Eye (tissue), 1 donor: ENCODE measurements at places on chromosomes 13 and 19.

DNA sequence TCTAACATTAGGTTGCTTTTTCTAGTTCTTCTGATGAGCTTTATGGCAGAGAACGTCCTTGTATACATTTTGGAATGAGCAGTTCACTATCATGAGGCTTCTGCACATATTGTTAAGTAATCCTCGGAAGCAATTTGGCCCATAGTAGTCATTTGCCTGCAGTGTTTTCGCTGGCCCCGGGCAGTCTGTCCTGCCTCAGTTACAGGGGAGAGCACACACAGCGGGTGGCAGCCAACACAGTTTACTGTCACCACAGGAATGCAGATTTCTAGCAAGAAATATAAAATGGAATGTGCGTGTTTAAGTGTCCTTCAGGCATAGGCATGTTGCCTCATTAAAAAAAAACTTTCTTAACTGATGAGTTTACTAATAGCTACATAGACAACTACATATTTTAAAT, 71.5 kb upstream of the GJB6 start:
- no peak for DNase-seq

DNA sequence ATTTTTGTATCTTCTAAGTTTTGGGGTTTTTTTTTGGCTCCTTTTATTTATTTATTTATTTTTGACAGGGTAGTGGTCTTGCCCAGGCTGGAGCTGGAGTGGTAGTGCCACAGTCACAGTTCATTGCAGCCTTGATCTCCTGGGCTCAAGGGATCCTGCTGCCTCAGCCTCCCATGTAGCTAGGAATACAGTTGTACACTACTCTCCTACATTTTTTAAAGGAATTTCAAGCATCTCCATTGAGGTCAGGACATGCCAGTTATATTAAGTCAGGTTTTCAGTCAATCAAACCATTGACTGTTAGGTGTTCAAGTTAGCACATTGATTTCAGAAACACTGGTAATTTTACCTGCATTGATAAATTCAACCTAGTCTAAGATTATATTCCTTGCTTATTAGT, 480.5 kb upstream of the SPRY2 start:
- DNase-seq: no peak

DNA sequence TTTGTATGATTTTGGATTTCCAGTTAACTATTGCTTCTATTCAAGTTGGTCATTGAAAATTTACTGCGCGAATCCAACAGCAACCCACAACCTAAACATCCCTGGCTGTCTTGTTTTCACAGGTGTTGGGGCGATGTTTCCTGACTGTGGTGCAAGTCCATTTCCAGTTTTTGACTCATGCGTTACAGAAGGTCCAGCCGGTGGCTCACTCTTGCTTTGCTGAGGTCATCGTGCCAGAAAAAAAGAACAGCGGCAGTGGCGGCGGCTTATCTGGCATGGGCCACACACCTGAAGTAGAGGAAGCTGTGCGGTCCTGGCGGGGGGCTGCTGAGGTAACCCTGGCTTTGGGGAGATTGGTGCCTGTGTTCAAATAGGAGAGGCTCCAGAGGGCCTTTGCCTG, 45.2 kb upstream of the GPI start:
- DNase-seq: no peak

GRCh38 chr13:34046457-34046856, 228.5 kb downstream of the RFC3 start:
- no peak for DNase-seq

DNA sequence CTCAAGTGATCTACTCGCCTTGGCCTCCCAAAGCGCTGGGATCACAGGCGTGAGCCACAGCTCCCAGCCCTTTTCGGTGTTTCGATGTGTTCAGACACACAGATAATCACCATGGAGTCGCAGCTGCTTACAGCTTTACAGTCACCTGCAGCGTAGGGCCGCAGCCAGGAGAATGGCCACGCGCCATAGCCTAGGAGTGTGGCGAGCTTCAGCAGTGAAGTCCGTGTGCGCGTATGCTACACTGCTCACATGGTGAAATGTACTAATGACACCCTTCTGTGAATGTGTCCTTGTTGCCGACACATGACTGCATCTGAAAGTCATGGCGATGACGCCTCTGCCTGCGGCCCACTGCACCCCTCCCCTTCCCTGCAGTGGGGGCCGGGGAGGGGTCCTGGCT, 23.6 kb downstream of the AP3D1 start:
- peak; percentile 13 for DNase-seq

DNA sequence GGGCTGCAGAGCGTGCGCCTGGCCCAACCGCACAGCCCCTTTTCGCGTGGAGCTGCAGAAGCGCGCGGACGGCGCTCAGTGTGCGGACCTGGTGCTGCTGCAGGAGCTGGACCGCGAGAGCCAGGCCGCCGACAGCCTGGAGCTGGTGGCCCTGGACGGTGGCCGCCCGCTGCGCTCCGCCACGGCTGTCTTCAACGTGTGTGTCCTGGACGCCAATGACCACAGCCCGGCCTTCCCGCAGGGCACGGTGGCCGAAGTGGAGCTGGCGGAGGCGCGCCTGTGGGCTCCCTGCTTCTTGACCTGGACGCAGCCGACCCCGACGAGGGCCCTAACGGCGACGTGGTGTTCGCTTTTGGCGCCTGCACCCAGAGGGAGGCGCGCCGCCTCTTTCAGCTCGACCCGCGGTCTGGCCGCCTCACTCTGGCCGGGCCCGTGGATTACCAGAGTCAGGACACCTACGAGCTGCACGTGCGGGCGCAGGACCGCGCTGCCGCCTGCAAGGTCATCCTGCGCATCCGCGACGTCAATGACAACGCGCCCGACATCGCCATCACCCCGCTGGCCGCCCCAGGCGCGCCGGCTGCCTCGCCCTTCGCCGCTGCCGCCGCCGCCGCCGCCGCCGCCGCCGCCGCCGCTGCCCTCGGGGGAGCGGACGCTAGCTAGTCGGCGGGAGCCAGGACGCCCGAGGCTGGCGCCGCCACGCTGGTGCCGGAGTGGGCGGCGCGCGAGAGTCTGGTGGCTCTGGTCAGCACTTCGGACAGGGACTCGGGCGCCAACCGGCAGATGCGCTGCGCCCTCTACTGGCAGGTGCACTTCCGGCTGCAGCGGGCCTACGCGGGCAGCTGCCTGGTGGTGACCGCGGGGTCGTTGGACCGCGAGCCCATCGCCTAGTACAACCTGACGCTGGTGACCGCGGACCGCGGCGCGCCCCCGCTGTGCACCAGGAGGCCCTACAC, 172.2 kb downstream of the OLFM4 start:
- peak; percentile 89 for DNase-seq

DNA sequence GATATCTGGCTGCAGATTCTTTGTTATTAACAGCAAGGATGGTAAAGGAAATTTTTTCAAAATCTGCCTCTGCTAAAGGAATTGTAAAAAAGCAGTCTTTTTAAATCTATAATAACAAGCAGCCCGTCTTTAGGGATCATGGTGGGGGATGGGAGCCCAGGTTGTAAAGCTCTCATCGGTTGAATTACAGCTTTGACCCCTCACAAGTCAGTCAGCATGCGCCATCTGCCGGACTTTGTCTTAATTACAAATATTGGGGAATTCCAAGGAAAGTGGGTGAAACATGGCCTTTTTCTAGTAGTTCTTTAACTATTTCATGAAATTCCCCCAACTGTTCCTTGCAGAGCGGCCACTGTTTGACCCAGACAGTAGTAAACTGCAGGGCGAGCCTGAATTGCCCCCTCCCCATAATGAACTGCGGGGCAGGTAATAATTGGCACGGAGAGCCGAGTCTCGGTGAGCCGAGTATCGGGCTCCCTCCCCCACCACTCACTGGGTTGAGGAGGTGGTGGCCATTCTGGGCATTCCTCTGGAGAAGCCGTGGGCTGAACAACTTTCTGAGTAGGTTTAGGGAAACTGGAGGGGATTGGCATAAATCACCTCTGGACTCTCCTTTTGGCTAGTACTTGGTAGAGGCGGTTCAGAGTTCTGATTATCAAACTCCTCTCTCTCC, 11.6 kb downstream of the ZNF578 start:
- no peak for DNase-seq

DNA sequence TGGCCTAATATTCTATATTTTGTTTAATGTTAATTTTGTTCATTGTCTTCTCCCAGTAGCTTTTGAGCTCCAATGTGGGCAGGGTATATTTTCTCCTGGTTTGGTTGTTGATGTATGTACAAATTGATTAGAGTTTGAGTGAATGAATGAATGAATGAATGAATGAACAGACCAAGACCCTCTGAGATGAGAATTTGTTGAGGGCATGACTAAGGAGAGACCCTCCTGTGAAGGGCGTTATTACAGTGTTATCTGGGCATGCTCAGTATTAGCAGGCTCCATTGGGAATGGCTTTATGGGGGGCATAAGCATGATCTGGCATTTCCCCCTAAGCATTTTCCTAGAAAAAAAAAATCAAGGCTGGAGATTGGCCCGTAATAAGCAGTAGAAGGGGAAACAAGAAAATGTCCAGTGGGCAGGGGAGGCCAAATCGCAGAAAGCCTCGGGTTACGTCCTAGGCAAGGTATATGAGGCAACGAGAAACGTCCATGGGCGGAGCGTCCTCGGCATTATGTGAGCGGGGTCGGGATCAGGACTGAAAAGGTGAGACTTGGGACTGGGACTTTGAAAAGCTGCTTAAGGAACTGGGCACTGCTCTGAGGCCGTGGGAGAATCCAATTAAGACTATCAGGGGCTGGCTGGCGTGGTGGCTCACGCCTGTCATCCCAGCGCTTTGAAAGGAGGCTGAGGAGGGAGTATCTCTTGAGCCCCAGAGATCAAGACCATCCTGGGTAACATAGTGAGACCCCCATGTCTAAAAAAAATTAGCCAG, 904 bp upstream of the ARHGAP33 start:
- no peak for DNase-seq

GRCh38 chr19:27674701-27675100, 1538.2 kb downstream of the UQCRFS1 start:
- DNase-seq: no peak

GRCh38 chr13:46593398-46593797, 40.4 kb downstream of the LRCH1 start:
- DNase-seq: no peak

GRCh38 chr13:74026753-74027152, 107.5 kb downstream of the KLF12 start:
- DNase-seq: no peak

- no peak for DNase-seq
Measured at GRCh38 chr13:49499889-49500660, 4.3 kb downstream of the PHF11 start.

GRCh38 chr19:1828279-1829238, 16.5 kb upstream of the ATP8B3 start:
- DNase-seq: no peak

- no peak for DNase-seq
Measured at GRCh38 chr13:104641309-104641708, 1575.1 kb upstream of the SLC10A2 start.

- DNase-seq: peak; percentile 74
Measured at GRCh38 chr19:5058521-5059212, 89.8 kb downstream of the KDM4B start.
